ENCODE measurements at places on chromosomes 2 and 18.

- DNase-seq, result no peak
Measured at GRCh38 chr2:239168575-239168974, 232.2 kb downstream of the HDAC4 start.

- no peak for DNase-seq
Measured at GRCh38 chr2:237630216-237631000, 3.0 kb downstream of the LRRFIP1 start.

DNA sequence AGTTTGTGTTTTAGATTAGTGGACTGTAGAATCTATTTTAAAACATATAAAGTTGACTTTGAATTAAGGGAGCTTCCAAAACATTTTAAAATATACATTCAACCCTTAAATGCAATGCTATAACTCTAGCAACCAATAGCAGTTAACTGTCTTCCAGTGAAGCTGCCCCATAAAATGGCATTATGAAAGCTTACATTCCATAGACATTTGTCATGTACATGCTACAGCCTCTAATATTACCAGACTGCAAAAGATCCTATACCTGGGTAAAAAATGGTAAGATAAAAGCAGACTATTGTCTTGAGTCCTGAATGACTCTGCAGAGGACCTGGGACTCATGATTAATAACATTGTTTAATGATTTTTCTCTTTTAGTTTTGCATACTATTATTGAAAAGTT lies 489.4 kb downstream of the LRP1B start:
- no peak for DNase-seq

- no peak for DNase-seq
Measured at GRCh38 chr2:134253804-134254203, at the start of gene MGAT5. MGAT5 (plus strand) TSS chr2:134254072; CDS start chr2:134254404, 332 bp downstream.

DNA sequence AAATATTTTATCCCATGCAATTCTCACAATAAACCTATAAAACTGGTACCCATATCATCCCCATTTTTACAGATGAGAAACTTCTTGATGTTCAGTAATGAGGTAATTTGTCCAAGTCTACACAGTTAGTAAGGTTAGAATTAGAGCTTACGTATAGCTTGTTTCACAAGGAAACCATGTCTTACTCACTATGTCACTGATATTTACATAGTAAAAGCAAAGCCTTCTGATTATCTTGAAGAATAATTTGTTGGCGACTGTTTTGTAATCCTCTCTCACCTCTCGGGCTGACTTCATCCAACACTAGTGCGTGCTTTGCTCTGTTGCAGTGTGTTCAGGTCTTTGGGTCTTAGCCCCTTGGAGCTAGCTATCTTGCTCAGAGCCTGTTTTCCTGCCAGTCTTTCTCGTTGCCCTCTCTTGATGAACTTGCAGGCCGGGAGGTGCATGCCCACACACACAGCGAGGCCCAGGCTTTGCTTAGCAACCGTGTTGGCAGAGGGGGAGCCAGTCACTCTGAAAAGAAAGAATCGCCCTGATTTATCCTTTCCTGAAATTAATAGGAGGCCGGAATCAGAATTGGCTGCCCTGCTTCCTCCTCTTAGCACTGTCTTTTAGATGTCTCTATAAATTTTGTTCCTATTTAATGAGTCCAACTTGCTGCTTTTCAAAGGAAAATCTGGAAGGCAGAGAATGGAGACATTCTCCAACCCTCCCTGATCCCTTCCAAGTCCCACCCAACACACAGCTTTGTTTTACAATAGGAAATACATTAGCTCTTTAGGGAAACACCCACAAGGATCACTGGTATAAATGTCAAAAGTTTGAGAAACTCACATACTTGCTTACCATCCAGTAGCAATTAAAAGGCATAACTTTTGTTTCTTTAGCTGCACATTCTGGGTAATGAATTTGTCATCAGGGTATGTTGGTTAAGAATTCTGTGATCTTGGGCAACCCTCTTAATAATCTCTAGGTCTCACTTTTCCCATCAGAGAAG lies 97.6 kb upstream of the SEC11C start:
- DNase-seq, result no peak

DNA sequence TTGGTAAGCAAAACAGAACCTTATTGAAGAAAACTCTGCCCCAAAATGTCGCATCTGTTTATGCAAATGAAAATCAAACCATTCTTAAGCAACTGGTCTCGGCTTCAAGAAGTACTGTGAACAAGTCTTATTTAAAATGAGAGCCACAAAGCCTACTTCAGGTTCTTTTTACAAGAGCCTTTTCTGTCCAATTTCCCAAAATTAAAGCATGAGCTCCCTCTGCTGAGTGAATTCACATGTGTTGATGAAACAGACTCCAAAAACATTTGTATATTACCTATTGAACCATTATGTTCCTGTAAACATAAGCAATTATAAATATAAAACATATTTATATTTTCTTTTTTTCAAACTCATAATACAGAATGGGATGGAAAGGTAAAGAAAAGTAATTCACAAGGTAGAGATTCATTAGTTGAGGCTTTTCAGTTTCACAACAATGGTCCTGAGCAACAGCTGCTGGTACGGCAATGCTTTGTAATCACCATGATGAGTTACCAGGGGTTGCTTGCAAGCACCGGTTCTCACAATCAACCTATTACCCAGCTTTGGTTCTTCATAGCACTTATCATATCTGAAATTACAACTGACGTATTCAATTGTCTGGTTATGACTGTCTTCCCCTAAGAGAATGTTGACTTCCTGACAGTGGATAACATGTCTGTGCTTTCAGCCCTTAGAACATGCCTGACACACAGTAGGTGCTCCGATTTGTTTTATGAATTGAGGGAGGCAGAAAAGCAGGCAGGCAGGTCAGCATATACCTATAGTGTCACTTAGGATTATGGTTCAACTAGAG lies 108.4 kb upstream of the BZW1 start:
- DNase-seq, result no peak

DNA sequence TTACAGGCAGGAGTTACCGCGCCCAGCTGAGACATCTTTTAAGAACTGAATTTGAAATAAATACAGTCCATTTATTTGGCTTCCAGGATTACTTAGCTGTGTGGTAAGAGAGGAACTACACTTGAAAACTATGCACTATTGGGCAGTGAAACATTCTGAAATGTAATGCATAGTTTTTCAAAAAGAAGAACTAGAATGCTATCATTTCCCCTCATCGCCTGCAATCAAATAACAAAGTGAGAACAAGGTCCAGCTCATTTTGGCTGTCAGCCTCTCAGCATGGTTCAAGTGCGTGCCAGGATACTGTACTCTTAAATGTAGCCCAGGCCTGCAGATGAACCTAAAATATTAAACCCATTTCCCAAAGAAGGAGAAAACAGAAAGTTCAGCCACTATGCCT lies 76.6 kb upstream of the ARL5A start:
- no peak for DNase-seq

- no peak for DNase-seq
Measured at GRCh38 chr2:237625777-237626176, 1.6 kb upstream of the LRRFIP1 start.

DNA sequence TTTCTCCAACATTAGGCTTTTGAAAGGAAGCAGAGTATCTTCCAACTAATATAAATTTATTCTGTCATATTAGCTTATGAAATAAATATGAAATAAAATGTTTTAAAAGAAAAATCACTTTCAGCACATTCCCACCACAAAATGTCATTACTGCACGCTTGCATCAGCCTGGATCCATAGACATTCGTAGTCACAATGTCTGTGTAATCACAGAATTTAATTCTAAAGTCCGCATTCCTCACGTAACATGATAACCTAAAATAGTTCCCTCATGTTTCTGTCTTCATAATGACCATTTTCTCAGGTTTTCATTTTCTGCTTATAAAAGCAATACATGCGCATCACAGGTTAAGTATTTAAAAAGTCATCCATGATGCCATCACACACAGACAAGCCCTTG lies 47.1 kb downstream of the HDAC4 start:
- no peak for DNase-seq

GRCh38 chr2:170180031-170180566 lies 2.2 kb downstream of the MYO3B start:
- no peak for DNase-seq

DNA sequence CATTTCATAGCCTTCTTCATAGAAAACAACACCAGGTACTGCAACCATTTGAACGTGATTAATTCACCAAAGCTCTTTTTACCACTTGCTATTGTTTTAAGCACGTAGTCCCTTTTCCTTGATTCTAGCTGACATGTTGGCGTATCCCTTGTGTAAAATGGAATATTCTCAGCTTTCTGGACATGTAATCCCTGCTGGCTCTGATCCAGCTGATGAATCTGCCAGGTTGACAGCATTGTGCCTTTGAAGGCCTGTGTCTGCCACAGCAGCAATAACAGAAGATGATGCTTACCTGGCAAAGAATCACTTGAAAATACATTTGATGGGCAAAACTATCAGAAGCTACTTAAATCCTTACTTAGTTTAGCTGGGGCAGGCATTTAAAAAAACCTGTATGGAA lies 81.0 kb upstream of the CCDC150 start:
- no peak for DNase-seq

GRCh38 chr2:36582538-36582937 lies 15.4 kb downstream of the FEZ2 start:
- DNase-seq, result no peak

- DNase-seq, result no peak
Measured at GRCh38 chr2:143246815-143247744, 117.9 kb downstream of the ARHGAP15 start.

- no peak for DNase-seq
Measured at GRCh38 chr2:141929331-141930252, 201.2 kb downstream of the LRP1B start.

DNA sequence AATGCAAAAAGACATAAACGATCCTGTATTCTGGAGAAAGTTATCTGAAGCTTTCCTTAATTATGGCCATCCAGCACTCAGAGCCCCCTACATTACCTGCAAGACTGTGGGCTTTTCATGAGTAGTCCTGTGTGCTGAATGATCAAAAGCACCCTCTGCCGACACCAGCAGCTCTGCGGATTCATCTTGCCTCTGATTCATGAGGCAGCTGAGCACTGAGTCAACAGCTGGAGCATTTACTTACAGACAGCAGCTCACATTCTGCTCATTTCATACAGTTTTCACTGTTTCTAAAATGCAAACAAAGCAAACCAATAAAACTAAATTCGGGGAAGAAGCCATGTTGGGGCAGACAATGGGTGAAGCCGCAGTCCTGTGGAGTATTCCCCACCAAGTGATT lies 886.5 kb downstream of the CNTNAP5 start:
- DNase-seq, result no peak

GRCh38 chr18:48932822-48933510 lies 17.8 kb downstream of the SMAD7 start:
- no peak for DNase-seq

DNA sequence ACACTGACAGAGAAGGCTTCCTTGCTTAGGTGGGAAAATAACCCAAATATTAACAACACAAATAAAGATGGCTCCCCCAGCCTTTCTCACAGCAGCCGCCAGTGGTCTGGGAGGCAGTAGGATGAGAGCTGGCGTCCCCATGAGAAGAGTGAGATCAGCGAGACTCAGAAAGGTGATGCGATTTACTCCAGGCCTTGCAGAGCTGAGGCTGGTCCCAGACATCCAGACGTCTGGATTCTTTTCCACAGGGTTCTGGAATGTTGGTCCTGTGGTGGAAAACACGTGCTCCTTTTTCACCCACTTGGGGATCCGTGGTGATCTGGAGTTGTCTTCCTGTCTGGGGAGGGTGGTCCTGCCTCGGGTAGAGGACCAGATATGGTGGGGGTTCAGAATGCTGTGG lies 190.6 kb downstream of the CTIF start:
- no peak for DNase-seq

GRCh38 chr2:109064660-109065390 lies 64.2 kb upstream of the SH3RF3 start:
- DNase-seq, result no peak

DNA sequence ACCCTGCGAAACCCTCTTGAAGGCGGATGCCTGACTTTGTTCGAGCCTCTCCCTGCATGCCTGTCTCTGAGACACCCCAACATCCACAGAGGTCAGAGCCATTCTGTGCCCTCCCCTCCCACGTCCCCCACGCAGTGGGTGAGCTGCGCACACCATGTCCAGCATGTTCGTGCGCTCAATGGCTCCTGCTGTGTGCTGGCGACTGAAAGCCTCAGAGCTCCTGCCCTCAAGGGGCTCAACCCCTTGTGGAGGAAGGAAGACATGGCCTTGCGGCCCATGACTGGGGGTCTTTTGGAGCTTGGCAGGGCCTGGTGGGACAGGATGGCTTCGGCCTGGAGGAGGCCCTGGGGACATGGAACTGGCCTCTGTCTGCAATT lies 45.7 kb downstream of the ANKMY1 start:
- DNase-seq, result no peak

- DNase-seq, result no peak
Measured at GRCh38 chr2:22890132-22890531, 494.8 kb upstream of the KLHL29 start.

- DNase-seq, result no peak
Measured at GRCh38 chr18:57446322-57446721, 11.1 kb downstream of the ONECUT2 start.

DNA sequence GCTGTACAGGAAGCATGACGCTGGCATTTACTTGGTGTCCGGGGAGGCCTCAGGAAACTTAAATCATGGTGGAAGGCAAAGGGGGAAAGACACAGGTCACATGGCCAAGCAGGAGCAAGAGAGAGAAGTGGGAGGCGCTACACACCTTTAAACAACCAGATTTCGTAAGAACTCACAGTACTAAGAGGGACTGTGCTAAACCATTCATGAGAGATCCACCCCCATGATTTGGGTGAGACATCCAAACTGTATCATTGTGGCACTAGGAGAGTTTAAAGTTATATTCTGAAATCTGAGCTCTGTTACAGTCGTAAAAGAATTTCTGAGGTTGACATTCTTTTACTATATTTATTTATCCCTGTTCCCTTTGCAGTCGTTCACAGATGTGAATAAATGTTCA lies 116.6 kb downstream of the ICA1L start:
- DNase-seq, result no peak

DNA sequence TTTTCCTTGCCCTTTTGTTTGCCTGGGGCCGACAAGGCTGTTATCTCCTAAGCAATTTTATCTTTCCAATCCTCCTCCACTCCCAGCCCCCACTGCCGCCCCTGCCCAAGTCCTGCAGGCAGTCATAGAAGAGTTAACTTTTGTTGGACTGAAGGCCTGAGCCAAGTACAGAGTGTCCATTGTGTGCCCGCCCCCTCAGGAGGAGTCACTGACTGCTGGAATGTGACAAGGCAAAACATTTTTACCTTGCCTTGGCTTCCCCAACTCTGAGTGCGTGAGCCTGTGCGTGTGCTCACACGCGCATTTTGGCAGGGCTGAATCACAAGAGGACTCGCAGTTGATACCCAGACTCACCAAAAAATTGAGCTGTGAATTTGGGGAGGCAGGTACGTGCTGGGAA lies 16.2 kb downstream of the SETBP1 start:
- DNase-seq, result no peak

DNA sequence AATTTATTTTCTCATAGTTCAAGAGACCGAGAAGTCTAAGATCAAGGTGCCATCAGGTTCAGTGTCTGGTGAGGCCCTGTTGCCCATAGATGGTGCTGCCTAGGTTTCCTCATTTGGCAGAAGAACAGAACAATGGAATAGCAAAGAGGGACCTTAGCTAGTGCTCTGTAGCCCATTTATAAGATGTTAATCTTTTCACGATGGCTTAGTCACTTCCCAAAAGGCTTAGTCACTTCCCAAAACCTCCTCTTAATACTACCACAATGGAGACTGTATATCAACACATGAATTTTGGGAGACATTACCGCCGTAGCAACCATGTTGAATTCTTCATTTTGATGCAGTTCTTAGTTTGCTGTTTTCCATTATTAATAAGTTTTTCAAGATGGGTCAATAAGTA lies 246.3 kb upstream of the NRP2 start:
- DNase-seq, result no peak

- DNase-seq, result no peak
Measured at GRCh38 chr2:105880637-105881036, 135.9 kb downstream of the NCK2 start.

GRCh38 chr2:69693775-69694450 lies 48.0 kb upstream of the ANXA4 start:
- DNase-seq, result no peak
